ENCODE measurements at places on chromosomes 11 and 22.

DNA sequence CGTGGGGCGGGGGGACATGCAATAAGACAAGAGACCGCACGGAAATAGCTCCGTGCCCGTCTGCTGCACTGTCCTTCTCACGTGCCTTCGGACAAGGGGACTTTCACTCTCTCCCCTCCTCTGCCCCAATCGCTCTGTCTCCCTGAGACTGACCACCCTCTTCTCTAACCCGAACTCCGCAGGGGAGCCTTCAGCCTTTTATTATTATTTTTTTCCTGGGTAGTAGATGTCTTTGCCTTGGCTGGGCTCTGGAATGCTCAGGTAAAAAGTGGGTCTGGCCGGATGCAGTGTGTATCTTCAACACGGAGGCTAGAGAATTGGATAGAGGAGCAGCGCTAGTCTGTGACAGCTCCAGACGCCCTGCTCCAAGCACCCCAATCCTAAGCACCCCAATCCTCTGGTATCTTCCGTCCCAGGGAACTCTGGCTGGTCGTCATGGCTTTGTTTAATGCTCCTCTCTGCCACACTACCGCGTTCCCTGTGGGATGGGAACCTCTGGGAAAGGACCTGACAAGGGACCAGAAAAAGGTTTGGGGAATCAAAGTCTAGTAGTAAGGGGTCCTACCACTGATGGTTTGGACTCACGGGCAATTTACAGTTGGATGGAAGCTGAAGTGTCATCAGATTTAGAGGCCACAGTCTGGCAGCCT is 25.1 kb upstream of the ROBO3 start:
- H3K4me3 ChIP-seq: no peak overlapping the region
- peaks cover 46% of the 10 kb centered on the region for H3K4me1 ChIP-seq
- H3K27ac ChIP-seq: no peak overlapping the region

GRCh38 chr22:48537343-48537680 is 1290.4 kb downstream of the BRD1 start:
- H3K27me3 ChIP-seq: no peaks in the 10 kb centered on the region
- H3K27ac ChIP-seq: no peak overlapping the region
- DNase-seq: no peak

GRCh38 chr11:106986673-106987072 is 31.6 kb downstream of the GUCY1A2 start:
- no peak overlapping the region for H3K4me3 ChIP-seq
- no peak for DNase-seq

DNA sequence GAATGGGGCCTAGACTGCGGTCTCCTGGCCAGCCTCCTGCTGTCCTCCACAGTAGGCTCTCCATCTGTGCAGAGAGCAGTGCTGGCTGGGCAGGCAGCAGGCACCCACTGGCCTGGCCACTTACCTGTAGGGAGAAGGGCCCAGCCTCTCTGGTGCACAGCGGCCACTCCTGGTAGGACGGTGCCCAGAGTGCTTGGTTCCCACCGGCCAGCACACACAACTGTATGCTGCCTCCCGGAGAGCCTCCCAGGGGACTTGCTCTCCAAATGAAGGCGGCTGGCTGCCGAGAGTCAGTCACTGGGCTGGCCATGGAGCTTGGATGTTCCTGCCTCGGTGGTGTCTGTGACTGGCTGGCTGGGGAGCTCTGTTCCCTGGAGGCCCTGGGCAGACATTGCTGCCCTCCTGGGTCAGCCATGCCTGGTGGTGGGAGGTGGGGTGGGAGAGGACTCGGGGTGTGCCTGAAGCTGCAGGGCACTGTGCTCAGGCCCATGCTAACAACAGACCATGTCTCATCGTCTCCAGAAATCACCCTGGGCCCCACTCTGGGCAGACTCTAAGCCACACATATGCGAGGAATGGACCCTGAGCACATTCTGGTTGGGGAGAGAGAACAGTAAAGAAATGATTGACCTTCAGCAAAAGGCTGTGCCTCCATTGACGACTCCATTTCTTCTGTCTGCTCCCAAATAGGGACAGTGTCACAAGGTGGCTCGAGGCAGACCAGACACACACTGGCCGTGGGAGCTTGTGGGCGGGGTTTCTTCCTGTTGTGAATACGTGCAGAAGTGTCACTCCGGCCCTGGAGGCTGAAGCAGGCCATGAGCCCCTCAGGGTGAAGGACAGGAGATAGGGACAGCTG is 350.8 kb downstream of the TBC1D22A start:
- no peaks in the 10 kb centered on the region for H3K27me3 ChIP-seq
- no peak overlapping the region for H3K27ac ChIP-seq
- H3K36me3 ChIP-seq: no peaks in the 10 kb centered on the region
- H3K4me3 ChIP-seq: no peak overlapping the region

DNA sequence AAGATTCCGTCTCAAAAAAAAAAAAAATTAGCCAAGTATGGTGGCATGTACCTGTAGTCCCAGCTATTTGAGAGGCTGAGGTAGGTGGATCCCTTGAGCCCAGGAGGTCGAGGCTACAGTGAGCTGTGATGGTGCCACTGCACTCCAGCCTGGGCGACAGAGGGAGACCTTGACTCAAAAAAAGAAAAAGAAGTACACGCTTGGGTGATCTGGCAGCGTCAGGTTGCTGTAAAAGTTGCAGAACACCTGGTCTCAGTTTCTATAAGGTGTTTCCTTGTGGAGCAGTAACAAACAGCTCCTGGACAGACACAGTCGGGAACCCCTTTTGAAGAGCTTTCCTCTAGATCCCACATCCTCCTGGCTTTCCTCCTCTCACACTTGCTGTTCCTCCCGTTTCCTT is 45.8 kb downstream of the SCGB1A1 start:
- no peaks in the 10 kb centered on the region for H3K4me1 ChIP-seq
- no peak overlapping the region for H3K27ac ChIP-seq
- DNase-seq: no peak
- H3K4me3 ChIP-seq: no peak overlapping the region
- no peaks in the 10 kb centered on the region for H3K27me3 ChIP-seq
- H3K36me3 ChIP-seq: no peaks in the 10 kb centered on the region
